ENCODE measurements at places on chromosomes 6 and 20.

DNA sequence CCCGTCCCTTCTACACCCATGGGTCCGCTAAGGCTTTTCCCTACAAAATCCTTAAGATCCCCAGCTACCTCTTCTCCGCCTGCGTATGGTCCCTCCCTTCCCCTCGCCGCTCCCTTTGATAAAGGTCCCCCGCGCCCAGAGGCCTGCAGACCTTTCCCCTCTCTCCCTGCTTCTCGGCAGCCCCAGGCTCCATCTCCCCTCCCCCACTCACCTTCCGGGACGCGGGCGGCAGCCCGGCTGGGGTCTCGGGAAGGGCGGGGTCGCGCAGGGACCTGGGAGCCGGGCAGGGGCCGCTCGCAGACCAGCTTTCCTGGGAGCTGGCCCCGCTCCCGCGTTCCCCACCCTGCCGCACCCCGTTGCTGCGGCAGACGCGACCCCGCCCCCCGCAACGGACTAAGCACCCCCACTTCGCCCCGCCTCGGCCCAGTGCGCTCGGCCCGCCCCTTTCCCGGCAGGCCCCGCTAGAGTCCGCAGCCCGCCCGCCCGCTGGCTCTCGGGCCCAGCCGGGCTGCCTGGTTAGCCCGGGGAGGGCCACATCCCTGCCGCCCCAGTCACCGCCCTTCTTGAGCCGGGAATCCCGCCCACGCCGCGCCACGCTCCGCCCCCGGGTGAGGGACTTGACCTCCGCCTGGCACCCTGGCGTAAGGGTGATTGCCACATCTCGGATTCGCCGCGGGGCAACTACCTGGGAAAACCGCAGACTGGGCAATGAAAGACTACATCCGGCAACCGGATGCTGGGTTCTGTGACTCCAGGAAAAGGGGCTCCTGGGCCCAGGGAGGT lies at the start of gene FLOT1:
FLOT1 (minus strand) TSS at position 372 of the 783 bp plus-strand sequence. CDS start 498 bp downstream, outside the sequence.
- peak; percentile 97 for DNase-seq

- no peak for DNase-seq
Measured at GRCh38 chr6:121879149-121879548, 443.7 kb downstream of the GJA1 start.

GRCh38 chr6:88368071-88368787 lies 202.1 kb upstream of the CNR1 start:
- no peak for DNase-seq

DNA sequence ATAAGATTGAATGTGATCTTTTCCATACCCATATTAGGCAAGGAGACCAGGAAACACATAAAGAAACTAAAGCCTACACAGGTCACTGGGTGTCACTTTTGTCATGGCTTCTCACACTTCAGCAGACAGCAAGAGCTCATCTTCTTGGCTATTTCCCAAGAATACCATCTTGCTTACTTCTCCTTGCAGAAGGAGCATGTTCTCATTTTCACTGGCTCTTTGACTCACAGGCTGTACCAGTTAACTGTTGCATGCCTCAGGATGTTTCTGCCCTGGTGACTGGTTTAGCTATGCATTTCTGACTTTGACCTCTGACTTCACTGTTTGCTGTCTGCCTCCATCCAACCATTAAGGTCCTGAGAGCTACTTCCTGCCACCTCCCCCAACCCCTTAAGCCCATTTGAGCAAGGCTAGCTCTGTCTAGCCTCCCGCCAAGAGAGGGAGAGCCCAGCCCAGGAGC lies 40.3 kb upstream of the OGFRL1 start:
- DNase-seq = peak; percentile 16

Data from LoVo (cell line).